IPS-NIHi11 (cell line): ENCODE measurements at places on chromosomes 11 and 22.
A peak's percentile ranks its signal among the peaks of the same experiment; 100 is the strongest.

- DNase-seq: no peak
These were observed 132.7 kb downstream of the CASP12 start for GRCh38 chr11:104765401-104766095.

- peak; percentile 36 for DNase-seq
These were observed 821 bp downstream of the CELF1 start for GRCh38 chr11:47552056-47552565.

- no peak for DNase-seq
These were observed 128.7 kb downstream of the TRIM44 start for GRCh38 chr11:35791088-35791958.

DNA sequence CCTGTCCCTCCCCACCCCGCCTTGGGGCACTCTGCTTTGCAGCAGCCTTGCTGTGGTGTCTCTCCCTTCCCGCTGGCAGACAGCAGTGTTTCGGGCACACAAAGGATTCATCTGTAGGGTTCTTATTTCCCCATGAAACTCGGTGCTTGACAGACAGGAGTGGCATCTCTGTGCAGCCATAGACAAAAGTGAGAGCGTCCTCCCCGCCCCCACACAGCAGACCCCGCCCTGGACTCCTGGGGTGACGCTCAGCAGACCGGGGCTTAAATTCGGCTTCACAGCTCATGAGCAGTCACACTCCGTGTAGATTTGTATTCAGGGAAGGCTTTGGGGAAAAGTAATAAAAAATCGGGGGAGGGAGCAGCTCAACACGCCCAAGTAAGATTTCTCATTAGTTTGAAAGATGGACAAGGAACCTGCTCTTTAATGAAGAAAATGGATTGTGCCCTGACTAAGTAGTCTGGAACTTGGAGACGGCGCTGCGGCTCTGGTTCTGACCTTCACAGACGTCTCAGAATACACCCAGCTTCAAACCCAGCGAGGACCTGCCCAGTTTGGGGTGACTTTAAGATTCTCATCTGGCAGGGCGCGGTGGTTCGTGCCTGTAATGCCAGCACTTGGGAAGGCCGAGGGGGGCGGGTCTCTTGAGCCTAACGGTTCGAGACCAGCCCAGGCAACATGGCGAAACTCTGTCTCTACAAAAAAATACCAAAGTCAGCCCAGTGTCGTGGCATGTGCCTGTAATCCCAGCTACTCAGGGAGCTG lies 136.0 kb downstream of the CACNA1I start:
- peak; percentile 48 for DNase-seq

- no peak for DNase-seq
These were observed 4.1 kb upstream of the PLAAT2 start for GRCh38 chr11:63567044-63567840.

DNA sequence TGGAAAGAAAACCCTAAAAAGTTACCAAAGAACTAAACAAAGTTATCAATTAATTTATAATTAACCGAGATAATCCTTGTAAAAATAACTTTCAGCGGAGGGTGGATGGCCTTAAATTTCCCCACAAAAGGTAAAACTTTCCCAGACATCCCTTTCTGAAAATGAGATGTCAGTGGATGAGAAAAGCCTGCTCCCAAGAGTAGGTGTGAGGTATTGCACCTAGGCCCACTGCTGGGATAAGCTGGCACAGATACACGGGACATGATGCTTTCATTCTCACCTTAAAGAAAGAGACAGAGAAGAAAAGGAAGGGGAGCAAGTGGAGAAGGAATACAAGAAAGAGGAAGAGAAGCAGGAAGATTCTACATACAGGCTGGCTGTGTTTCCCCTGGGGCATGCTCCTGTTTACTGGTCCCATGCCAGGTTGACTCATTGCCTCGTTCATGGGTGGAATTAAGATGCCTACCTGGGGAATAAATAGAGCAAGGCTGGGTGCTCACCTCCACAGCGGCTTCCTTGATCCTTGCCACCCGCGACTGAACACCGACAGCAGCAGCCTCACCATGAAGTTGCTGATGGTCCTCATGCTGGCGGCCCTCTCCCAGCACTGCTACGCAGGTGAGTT lies at the start of gene SCGB2A2:
SCGB2A2 (plus strand) TSS at position 505 of the 625 bp plus-strand sequence; CDS start at position 564, 59 bp downstream.
- peak; percentile 39 for DNase-seq

DNA sequence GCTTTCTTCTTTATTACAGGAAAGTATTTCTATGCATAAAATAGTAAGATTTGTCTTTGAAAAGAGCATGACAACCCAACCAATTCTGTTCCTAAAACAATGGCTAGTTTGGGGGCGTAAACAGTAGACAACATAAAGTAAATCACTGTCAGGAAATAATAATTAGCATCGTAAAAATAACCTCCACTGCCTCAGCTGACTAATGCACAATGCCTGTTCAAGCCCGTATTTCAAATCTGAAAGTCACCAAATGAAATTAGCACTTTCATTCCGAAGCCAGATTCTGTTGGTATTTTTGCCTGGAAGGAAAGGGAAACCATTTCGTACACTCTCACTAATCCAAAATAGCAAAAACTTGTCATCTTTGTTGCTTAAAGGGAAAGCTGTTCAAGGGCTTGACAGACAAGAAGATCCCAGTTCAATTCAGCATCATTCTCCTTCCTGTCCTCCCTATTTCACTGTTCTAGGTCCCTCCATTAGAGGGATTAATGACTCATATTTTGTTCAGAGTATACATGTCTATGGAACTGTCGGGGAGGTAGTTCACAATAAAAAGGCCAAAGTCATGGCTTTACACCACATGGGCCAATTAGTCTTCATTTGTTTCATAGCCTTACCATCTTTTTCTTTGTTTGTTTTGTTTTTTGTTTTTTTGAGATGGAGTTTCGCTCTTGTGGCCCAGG lies 154.7 kb downstream of the CADM1 start:
- DNase-seq: no peak

DNA sequence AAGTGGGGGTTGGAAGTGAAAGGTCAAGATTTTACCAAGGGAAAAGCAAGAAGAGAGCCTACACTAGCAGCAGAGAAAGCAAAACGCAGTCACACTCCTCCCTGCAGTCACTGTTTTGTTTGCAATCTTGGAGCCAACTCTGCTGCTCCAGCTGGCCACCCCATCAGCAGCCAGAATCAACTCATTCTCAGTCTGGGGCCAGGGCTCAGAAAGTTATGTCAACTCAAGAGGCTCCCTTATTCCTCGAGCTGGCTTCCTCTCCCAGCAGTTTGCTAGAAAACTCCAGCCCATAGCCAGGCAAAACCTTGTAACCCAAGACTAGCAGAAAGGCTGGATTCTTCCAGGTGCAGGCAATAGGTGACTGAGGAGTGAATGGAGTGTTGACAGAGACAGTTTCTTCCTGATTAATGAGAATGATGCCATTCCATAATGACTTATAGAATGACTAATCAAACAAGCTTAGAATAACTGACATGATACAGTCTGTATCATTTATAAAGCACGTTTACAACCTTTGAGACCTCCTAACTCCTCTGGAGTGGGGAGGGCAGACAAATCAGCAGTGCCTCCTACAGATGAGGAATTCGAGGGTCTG lies 53.4 kb downstream of the P4HA3 start:
- DNase-seq: no peak

GRCh38 chr11:64120951-64121569 lies 44.9 kb downstream of the MACROD1 start:
- DNase-seq: no peak

GRCh38 chr11:14435717-14436512 lies 63.7 kb downstream of the COPB1 start:
- no peak for DNase-seq

DNA sequence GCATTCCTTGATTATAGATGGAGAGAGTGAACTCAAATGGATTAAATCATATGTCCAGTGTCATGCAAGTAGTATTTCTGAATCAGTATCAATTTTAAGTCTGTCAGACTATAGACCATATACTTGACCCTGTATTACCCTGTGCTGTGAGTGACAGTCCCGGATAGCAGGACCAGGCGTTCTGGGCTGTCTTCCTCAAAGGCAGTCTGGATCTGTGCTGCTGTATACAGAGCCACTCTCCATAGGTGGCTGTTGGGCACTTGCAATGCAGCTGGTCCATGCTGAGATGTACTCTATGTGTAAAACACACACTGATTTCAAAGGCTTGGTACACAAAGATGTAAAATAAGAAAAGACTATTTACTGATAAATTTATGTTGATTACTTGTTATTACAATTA lies 294.3 kb downstream of the OPCML start:
- DNase-seq: no peak

- peak; percentile 49 for DNase-seq
These were observed 182.2 kb upstream of the SYT13 start for GRCh38 chr11:45468267-45468856.

DNA sequence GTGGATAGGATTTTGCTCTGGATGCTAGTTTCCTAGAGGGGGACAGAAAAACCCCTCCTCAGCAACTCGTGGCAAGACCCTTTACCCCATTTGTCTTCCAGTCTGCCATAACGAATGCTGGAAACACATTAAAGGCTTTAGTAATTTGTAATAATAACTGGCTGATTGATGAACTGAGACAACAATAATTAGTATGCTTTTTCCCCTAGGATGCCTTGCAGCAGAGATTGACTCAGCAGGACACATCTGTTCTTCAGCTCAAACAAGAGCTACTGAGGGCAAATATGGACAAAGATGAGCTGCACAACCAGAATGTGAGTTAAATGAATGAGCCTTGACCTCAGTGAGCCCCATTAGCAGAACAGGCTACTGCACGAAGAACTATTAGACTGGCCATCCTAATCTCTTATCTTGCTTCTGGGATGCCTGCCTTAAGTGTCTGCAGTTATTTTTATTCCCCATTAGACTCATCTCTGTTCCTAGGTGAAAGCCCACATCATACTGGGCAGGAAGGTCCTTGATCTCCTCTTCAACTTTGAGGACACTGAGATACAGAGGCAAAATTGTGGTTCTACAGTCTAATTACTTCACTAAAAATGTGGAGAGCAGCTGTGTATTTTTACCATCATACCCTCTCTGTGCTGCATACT lies 32.9 kb upstream of the DLAT start:
- no peak for DNase-seq

GRCh38 chr11:63017306-63017974 lies 1.8 kb upstream of the SLC22A8 start:
- DNase-seq: no peak

- DNase-seq: peak; percentile 88
These were observed 8.3 kb upstream of the SLC39A13 start for GRCh38 chr11:47399860-47400767.

GRCh38 chr22:29750559-29751538 lies 16.0 kb downstream of the ZMAT5 start:
- DNase-seq: no peak

DNA sequence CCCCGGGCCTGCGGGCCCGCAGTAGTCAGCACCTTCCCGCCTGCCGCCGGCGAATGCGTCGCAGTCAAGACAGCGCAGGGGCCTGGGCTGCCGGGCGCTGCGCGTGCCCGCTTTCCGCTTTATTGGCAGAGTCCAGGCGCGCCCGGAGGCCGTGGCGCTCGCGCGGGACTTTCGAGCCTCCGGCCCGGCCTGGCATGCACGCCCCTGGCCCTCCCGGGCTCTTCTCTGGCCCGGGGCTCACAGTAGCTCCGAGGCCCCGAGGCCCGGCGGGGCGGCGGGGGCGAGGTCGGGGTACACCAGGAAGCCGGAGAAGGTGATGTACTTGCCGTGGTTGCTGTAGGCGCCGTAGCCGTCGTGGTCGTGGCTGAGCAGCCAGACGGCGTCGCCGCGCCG lies 3.1 kb downstream of the FAM180B start:
- no peak for DNase-seq

DNA sequence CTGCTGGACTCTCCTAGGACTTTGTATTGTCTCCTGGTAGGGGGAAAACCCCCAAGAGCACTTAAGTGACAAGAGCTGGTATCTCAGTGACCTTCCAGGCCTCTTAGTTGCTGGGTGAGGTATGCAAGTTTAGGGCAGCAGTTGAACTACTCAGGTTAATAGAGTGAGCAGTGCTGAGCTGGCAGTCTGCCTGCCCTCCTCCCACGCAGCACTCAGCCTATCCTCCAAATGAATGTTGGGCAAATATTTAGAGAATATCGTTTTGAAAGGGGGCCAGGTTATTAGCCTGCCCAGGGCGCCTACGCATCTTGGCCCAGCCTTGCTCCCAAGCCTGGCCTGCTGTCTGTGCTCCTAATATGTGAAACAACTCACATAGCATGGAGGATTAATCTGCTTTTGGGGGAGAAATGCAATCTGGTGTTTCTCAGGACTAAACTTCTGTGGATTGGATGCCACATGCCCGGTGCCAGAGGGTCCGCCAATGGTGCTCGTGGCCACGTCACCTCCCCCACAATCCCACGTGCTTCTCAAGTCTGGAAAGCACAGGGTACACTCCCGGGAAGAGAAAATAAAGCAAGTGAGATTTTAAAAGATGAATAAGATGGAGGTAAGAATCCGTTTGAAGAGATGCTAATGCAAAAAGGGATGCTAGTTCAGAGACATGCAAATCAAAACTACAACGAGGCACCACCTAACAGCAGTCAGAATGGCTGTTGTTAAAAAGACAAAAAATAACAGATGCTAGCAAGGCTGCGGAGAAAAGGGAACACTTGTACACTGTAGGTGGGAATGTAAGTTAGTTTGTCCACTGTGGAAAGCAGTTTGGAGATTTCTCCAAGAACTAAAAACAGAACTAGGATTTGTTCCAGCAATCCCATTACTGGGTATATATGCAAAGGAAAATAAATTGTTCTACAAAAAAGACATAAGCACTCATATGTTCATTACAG lies 67.7 kb downstream of the SPON1 start:
- peak; percentile 29 for DNase-seq

GRCh38 chr11:14981507-14981906 lies 9.4 kb upstream of the CALCA start:
- DNase-seq: no peak

- DNase-seq: no peak
These were observed 19.8 kb upstream of the PRAME start for GRCh38 chr22:22578702-22579424.

DNA sequence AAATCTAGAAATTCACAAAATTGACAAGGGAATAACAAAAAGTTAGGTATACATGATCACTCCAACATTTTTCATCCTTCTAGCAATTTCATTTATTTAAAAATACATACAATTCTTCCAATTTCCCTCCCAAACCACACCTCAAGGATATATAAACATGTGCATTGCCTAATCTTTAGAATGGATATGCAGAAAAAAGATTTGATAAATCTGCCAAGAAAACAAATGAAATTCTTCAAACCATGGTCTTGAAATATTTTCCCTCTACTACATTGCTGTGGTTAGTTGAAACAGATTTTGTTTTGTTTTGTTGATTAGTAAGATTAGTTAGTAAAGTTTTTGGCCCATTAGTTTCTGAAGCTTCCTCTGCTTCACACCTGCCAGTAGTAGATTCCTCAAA lies 703.3 kb upstream of the CCDC179 start:
- no peak for DNase-seq

GRCh38 chr11:13923716-13924650 lies 38.5 kb upstream of the SPON1 start:
- DNase-seq: peak; percentile 49

- peak; percentile 57 for DNase-seq
These were observed 40.3 kb upstream of the ATXN10 start for GRCh38 chr22:45631140-45631840.

DNA sequence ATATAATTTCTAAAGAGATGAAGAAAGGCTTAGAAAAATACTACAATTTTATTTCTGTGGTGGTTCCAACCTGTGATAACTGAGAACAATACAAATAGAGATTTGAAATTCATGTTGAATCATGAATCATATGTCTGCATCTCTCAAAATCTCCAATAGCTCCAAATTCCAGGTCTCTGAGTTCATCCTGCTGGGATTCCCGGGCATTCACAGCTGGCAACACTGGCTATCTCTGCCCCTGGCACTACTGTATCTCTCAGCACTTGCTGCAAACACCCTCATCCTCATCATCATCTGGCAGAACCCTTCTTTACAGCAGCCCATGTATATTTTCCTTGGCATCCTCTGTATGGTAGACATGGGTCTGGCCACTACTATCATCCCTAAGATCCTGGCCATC lies at the start of gene OR56B1:
OR56B1 (plus strand) TSS at position 53 of the 400 bp plus-strand sequence; CDS start at position 122, 69 bp downstream.
- DNase-seq: no peak
